ENCODE measurements at places on chromosomes 5 and 9. TPM values are rescaled to one million over a fixed set of nuclear protein-coding genes. Genes with fewer than 3 reads are reported as not detected.

DNA sequence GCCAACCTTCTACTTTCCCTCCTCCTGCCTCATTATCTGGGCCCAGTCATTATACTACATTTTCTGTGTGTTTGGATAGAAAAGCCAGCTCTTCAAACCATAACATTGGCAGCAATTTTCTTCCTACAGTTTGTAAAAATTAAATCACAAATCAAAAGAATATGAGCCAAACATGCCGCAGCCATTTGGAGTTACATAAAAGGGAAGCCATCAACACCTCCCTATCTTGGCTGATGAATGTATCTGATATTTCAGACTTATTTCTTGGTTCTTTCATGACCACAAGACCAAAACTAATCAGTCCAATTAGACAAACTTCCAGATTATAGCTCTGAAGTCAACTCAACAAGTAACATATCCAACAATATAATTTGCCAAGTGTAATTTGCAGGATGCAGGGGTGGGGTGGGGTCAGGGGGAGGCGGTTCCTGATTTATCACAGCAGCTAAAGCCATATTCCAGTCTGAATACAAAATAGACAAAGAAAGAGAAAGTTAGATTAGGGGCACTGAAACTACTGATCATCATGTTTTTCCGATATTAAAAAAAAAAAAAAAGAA is 89.4 kb upstream of the CNTLN start:
- no peak for DNase-seq

GRCh38 chr9:108377881-108378280 is 477.9 kb downstream of the ACTL7B start:
- no peak for DNase-seq

- DNase-seq = no peak
These were observed 122.3 kb upstream of the CCDC112 start for GRCh38 chr5:115418788-115419187.

DNA sequence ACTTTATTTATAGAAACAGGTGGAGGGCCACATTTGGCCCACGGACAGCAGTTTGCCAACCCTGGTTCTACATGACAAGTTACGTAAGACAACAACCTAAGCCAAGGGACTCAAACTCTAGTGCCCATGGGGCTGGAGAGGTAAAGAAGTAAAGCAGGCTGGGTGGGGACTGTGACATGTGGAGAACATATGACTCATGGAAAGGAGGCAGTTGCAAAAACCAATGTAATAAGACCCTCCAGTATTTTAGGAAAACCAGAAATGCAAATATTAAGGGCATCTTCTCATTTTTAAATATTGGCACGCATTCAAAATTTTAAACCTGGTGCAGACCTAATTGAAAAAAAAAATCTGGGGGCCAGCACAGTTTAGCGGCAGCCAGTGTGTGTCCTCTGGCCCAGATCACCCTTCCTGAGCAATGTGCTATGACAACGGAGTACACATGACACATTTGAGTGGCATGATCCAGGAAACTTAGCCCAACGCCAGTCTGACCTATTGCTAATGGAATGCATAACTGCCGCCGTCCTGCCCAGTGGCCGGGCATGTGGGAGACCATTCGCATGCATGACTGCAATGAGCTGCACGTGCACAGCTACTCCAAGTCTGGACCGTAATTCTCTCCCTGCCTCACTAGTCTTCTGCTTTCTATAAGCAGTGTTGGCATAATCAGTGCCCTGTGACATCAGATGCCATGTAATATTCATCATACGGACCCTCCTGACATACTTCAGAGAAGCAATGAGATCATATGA is 97.2 kb downstream of the SH3TC2 start:
- DNase-seq = peak; percentile 63

FAM153A gene
- total RNA-seq = 0.96 TPM

GRCh38 chr5:111772456-111773122 is 15.6 kb upstream of the NREP start:
- no peak for DNase-seq

CRHBP gene
- 0.96 TPM for total RNA-seq

NELFB gene
- 18.8 TPM for total RNA-seq

DNA sequence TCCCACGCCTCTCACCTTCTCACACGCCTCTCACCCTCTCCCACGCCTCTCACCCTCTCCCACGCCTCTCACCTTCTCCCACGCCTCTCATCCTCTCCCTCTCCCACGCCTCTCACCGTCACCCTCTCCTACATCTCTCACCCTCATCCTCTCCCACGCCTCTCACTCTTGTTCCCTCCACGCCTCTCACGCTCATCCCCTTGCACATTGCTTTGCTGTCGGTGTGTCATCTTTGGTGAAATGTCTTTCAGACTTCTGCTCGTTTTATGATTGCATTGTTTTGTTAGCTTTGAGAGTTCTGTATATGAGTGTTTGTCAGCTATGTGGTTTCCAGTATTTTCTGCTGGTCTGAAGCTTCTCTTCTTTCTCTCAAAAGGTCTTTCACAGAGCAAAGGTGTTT is 102.7 kb downstream of the EHMT1 start:
- DNase-seq = no peak

DNA sequence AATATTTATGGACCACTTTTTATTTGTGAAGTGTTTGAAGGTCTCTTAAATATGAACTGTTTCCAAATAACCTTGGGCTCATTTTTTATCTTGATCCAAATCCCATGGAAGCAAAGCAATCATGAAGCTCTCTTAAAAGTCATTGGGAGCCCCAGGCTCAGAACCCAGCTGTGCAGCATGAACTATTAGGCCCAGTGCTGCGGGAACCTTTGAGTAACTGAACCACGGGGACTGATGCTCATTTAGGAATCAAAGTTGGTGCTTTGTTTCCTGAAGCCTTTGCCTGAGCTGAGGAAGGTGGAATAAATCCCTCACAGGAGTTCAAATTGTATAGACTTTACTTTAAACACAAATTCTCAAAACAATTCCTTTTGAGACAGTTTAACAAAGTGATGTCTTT is 27.8 kb downstream of the MAT2B start:
- DNase-seq = no peak

GRCh38 chr5:131413605-131414559 is 150.0 kb downstream of the CDC42SE2 start:
- DNase-seq = no peak

CD72 gene
- 2.6 TPM for total RNA-seq

GRCh38 chr5:133520062-133520461 is 92.3 kb downstream of the FSTL4 start:
- no peak for DNase-seq

ARHGEF28 gene
- 13.7 TPM for total RNA-seq

- no peak for DNase-seq
These were observed 1.5 kb downstream of the IGFBPL1 start for GRCh38 chr9:38422555-38423260.

PROB1 gene
- total RNA-seq = 2.4 TPM

DNA sequence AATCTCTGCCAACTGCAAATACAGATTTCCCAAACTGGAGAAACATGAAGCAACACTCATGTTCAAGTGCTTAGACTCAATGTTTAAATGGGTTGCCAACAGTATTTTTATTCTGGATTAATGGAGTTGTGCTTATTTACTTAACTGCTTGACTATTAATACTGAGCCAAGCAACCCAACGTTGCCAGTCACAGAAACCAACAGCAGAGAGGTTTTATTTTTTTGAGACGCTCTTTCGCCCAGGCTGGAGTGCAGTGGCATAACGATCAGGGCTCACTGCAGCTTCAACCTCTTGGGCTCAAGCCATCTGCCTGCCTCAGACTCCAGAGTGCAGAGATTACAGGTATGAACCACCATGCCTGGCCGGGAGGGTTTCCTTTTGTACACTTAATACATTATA is 8.5 kb upstream of the TMEM268 start:
- DNase-seq = no peak

GRCh38 chr5:44183753-44184152 is 205.5 kb downstream of the FGF10 start:
- DNase-seq = no peak

PCDHB6 gene
- total RNA-seq = 1.9 TPM

GRCh38 chr9:69918322-69918721 is 97.7 kb downstream of the CFAP95 start:
- no peak for DNase-seq

MARCHF11 gene
- total RNA-seq = 8.2 TPM

MLANA gene
- 1.2 TPM for total RNA-seq

DNA sequence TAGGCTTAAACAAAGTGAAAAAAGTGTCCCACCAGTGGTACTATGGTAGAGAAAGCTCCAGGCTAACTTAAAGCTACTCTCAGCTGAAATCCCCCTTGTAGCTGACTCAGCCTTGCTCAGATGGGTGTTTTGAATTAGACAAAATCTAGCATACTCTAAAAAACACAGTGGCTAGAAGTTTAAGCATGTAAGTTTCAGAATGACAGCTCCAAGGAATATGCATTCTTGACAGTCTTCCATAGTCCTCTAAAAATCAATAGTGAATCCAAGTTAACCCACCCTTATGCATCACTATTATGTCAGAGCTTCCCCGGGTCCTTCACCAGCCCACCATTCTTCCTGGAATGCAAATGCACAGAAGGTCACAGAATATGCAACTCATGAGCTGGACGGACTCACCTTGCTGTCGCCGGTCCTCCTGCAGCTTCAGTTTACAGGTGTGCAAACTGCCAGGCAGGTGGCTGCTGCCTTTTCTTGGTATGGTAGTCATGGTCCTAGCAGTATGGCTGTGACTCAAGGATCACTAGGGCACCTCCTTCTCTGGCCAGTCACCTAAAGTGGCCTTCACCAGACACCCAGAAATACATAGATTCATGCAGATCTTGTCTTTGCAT is 668 bp downstream of the RANBP3L start:
- DNase-seq = no peak

- peak; percentile 69 for DNase-seq
These were observed 174.6 kb upstream of the DAPK1 start for GRCh38 chr9:87322840-87323635.

- DNase-seq = peak; percentile 96
These were observed at the start of gene KLF4 for GRCh38 chr9:107489687-107490605. TSS of gene KLF4 (minus strand) at chr9:107489769. CDS start at chr9:107489172, 597 bp downstream.

DNA sequence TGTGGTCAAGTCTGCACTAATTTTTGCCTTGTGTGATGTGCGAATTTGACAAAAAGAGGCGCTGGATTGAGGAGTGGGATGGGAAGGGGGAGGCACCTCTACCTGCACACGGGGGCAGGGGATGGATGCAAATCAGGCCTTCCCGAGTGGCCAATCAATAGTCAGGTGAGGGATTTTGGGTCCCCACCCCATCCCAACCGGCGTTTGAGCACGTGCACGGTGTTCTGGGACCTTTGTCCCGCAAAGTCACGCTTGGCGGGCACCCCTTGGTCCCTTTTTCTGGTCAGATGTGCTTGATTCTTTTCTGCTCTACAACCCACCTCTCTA is 685 bp upstream of the ADAMTS19 start:
- DNase-seq = no peak

C8G gene
- total RNA-seq = not detected

FOXE1 gene
- total RNA-seq = 1.2 TPM

GRCh38 chr5:133514456-133514855 is 97.9 kb downstream of the FSTL4 start:
- no peak for DNase-seq

DNA sequence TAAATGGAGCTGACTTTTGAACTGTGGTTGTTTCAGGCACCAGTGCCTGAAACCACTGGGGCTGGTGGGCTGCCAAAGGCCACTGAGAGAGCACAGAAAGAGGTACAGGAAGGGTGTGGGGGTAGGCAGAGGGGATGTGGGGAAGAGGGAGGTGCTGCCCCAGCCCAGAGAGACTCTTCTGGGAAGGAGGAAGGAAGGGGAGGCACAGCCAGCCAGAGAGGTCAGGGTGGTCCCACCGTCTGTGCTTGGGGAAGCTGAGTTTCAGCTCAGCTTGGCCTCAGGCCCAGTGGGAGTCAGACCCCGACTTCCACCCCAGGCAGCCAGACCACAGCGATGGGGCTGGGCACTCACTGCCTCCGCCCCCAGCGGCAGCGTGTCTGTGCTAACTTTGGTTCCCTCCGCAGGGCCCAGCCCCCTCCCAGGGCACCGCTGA is 8.6 kb upstream of the PHYKPL start:
- DNase-seq = peak; percentile 36

SKP2 gene
- total RNA-seq = 41.4 TPM

NME5 gene
- total RNA-seq = not detected

CA9 gene
- total RNA-seq = 13.0 TPM
